ENCODE measurements at places on chromosomes 7 and 10.

GRCh38 chr10:70656489-70656888 lies 15.8 kb upstream of the ADAMTS14 start:
- peak; percentile 99 for DNase-seq

DNA sequence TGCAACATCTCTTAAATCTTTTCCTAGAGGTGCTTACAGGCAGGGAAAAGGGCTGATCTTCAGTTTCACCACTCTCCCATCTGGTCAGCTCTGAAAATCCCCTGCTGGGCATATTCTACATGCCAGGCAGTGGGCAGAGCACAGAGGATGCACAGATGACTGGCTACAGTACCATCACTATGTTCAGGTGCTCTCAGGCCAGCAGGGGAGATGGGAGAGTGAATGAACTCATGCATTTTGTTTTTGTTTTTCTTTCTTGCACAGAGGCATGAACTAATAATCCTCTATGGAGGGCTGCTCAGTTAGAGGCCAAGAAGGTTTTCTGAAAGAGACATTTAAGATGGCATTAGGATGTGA lies 19.3 kb downstream of the ELMO1 start:
- no peak for DNase-seq

DNA sequence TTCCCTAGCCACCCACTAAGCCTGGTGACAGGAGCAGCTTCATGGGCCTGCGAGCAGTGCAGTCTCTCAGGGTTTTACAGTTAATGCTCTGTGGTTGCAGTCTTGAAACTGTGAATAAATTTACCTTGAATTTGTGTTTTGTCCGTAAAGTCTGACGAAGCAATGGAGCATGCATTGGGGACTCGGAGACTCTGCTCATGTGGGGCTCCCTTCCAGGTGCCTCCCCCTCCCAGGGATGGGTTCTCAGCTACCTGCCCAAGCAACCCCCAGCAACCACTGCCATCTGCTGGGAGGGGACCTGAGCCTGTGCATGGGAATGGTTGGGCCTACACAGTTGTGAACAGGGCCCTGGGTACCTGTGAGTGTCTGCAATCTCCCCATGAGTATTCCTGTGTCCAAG lies 36.3 kb upstream of the IKZF1 start:
- DNase-seq, result no peak

DNA sequence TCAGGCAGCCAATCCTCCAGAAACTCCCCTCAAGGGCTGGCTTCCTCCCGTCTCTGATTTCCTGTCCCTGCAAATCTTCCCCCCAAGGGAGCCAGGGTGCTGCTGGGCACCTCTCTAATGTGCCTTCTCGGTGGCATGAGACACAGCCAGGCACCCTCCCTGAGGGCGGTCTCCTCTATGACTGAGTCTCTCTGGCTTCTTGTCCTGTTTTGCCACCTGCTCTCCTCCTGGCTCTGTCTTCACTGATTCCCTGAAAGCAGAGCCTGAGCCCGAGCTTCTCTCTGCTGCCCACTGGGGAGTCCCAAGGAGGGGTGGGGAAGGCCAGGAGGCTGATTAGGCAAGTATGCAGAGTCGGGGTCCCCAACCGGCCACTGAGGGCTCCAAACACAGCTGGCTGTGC lies 60.4 kb upstream of the INSIG1 start:
- DNase-seq, result no peak

GRCh38 chr10:105585171-105585570 lies 944.1 kb downstream of the SORCS3 start:
- DNase-seq, result no peak

GRCh38 chr7:89607792-89608191 lies 546.5 kb upstream of the STEAP1 start:
- no peak for DNase-seq

DNA sequence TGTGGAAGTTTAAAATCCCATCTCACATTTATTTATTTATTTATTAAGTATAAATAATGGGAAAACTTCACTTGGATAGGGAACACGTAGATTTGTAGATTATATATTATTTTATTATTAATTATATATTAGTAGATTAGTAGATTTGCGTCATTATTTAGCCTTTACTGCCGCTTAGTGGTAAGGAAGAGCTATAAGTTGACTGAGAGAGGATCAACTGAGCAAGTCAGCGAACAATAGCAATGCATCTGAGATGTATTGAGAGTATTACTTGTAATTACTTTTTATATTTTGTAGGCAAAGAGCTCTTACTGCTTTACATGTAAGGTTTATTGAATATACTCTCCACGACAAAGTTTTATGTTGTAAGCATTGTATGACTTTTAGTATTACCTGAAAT lies 244.5 kb upstream of the ANKRD30A start:
- peak; percentile 39 for DNase-seq

GRCh38 chr7:96740130-96740529 lies 30.5 kb upstream of the SEM1 start:
- no peak for DNase-seq

GRCh38 chr10:80158598-80159127 lies 26.1 kb downstream of the PLAC9 start:
- peak; percentile 100 for DNase-seq

DNA sequence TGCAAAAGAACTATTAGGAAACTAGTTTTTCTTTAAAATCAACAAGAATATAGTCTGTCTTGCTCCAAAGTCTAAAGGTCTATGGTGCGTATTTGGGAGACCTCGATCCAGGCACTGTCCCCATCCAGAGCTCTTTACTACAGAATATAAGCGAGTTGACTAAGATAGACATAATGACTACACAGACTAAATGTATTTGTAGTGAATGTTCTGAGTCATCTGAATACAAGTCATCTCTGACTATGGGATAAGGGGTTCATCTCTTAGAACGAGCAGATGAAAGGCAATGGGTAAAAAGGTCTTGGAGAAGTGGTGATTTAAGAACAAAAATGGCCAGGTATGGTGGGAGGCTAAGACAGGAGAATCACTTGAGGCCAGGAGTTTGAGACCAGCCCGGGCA lies 136.0 kb upstream of the RSU1 start:
- DNase-seq, result peak; percentile 75

Measured in RPMI7951 (cell line).